ENCODE measurements at places on chromosomes 12 and 14.

- no peak for DNase-seq
Observed at GRCh38 chr14:104103446-104104075, 18.1 kb downstream of the ASPG start.

GRCh38 chr12:11965258-11965910 lies 105.4 kb upstream of the BCL2L14 start:
- DNase-seq: no peak

DNA sequence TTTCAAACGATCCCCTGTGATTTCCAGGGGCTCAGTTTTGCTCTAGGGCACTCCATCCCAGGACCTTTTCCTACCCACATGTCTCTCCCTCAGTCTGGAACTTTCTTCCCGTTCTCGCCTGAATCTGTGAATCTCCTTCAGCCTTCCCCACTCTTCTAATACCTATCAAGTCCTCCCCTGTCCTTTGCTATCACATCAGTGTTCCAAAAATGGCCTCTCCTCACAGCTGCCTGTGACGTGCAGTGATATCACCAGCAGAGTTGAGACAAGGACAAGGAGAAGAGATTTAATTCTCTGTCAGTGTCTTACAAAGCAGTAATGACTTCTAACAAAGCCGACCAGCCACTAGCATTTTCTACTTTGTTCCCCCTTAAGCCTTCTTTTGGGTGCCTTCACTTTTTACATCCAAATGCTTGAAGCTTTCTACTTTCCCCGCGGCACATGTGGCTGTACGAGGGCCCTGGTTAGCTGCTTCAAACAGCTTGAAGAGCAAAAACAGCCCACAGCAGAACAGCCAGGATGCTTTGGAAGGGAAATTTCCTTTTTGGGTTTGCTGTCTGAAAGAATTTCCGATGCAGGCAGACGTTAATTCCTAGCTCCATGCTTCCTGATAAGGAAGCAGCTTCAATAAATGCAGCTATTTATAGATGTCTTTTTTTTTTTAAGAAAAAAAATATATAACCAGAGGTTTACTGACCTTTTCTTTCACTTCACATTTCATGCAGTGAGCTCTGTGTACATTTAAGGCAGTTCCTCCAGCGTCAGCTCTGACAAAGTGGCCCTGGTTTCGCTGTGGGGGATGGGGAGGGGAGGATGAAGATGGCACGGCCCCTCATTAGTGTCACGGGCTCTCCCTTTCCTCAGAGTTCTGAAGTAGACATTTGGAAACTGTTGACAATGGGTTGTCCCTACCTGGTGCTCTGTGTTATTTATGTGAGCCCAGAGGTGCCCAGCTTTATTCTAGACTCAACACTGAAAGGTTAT lies 109.3 kb downstream of the ETV6 start:
- no peak for DNase-seq

DNA sequence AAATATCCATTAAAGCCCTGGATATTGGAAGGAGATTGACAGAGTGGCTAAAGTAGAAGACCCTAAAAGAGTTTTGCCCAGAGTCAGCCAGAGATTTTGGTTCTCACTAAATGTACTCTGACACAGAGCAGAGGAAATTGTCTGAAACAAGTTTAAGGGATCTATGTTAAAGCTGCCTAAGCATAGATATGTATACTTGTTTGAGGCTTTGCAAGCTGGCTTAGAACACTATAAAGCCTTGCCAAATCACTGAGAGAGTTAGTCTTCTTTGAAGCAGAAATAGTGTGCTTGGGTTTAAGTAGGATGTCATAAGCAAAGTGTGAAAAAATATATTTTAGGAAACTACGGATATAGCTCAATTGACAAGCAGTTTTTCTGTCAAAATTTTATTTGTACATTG lies 653.5 kb downstream of the FSCB start:
- no peak for DNase-seq

- DNase-seq: peak; percentile 5
Observed at GRCh38 chr14:75566321-75566720, 12.1 kb upstream of the FLVCR2 start.

DNA sequence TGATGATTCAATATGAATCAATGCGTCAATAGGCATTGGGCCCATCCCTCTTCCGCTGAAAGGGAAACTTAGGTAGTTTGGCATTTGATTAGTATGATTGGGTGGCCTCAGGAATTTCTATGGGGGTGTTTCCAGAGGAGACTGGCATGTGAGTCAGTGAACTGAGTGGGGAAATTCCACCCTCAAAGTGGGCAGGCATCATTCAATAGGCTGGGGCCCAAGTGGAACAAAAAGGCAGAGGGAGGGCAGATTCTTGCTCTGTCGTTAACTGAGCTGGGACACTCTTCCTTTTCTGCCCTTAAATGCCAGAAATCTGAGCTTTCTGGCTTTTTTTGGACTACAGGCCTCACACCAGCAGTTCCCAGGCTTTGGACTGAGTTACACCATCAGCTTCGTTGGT lies 373.5 kb downstream of the RPS29 start:
- DNase-seq: no peak

DNA sequence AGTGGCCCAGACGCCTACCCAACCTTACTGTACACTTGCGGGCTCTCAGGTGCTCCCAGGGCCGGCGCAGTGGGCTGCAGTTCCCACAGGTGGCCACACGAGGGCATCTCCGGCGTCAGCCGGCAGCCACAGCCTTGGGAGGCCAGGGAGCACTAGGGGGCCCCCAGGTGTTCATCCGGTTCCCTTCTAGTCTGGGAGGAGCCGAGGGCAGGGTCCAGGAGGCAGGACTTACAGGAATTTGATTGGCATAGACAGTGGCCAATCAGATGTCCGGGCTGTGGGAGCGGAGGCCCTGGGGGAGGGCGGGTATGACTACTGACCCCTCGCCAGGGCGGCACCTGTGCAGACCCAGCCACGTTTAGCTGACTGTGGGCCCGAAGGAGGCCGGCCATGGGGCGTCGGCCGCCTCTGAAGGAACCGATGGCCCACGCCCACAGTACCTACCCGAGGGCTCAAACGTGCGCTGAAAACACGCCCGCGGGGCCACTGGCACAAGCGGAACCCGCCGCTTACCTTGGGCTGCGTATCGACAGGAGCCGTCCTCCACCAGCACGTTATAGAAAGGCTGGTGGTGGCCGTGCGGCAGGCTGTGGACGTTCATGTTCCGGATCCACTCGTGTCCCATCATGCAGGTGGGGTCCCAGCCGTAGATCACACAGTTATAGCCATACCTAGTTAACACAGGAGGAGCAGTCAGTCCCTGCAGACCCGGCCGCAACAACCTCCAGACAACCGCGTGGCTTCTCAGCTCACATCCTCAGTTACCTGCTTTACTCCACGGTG lies 34.8 kb downstream of the FBXO21 start:
- DNase-seq: peak; percentile 42

- no peak for DNase-seq
Observed at GRCh38 chr12:113587720-113588119, 116.0 kb upstream of the LHX5 start.

DNA sequence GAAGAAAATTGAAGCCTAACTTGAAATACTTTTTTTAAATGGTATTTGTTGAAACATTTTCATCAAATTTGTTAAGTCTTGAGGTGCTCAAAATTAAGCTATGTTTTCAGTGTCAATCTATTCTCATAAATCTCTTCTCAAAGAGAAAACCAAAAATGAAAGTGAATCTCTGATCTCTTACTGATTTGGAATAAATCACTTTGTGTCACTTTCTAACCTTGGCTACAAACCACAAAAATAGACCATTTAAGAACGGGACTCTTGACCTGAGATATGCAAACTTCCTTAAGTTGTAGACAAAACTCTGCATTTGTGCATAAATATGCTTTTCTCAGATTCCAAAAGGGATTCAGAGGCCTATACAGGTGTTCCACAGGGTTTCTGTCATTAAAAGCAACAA lies 192.9 kb downstream of the SEC23A start:
- DNase-seq: no peak

DNA sequence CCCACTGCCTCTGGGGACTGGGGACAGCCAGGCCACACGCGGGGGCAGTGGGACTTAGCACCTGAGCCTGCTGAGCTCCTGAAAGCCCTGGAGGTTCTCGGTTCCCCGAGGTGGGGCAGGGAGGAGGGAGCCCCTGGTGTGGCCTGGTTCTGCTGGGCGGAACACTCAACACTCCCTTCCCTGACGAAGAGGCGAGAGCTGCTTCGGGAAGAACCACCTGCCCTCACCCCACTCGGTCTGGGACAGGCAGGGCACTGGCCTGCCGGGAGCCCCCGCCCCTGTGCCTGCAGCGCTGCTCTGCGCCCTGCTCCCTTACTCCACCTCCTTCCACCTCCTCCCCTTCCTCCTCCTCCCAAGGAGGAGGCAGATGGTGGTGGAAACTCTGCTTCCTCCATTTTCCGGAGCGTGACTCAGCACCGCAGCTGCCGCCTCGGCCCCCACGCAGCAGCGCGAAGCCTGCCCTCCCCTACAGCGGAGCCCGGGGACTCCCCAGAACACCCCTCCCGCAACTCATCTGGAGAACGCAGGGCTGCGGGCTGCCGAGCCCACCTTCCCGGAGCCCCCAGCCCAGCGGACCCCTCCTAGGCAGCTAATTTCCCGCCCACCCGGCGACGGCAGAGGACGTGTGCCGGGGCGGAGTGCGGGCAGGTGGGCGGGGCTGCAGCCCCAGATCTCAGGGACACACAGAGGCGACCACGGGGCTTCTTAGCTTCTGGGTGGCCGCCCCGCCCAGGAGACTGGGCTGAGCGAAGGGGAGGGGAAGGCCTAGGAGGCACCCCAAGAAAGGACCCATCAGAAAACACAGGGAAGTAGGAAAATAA lies 11.7 kb upstream of the INF2 start:
- peak; percentile 48 for DNase-seq

GRCh38 chr12:49954863-49955830 lies 4.6 kb downstream of the AQP2 start:
- DNase-seq: no peak

- no peak for DNase-seq
Observed at GRCh38 chr12:111757361-111758119, 9.2 kb upstream of the ALDH2 start.

DNA sequence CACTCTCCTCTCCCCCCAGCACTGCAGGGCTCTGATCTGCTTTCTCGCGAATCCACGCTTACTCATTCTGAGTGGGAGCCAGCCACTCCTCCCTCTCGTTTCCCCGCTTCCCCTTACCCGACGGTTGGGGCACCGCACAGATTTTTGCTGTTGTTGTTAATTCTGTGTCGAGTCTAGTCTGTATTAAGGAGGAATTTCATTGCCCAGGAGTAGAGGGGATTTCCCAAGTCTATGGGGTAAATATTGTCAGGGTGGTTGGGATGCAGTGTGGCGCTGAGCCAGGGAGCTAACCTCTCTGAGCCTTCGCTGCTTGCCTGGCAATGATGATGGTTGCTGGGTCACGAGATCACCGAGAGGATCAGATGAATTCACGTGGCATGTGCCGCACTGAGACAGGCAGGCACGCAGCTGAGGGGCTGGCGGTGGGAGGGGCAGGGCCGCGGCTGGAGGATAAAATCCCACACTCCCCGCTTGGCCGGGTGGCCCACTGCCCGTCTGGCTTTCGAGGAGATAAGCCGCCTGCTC lies 18.5 kb downstream of the NCOR2 start:
- no peak for DNase-seq

DNA sequence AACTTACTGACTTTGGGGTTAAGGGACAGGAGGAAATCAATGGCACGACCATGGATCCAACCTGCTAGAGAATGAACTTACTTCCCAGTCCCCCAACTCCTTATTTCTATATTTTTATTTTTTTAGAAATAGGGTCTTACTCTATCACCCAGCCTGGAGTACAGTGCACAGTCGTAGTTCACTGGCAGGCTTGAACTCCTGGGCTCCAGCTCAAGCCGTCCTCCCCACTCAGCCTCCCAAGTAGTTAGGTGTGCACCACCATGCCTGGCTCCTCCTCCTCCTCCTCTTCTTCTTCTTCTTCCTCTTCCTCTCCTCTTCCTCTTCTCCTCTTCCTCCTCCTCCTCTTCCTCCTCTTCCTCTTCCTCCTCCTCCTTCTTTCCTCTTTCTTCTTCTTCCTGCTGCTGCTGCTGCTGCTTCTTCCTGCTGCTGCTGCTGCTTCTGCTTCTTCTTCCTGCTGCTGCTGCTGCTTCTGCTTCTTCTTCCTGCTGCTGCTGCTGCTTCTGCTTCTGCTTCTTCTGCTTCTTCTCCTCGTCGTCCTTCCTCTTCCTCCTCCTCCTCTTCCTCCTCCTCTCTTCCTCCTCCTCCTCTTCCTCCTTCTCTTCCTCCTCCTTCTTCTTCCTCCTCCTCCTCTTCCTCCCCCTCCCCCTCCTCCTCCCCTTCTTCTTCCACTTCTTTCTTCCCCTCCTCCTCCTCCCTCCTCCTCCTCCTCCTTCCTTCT lies 390.1 kb upstream of the RGS6 start:
- DNase-seq: no peak

GRCh38 chr12:45339035-45339434 lies 123.1 kb downstream of the ANO6 start:
- DNase-seq: no peak

DNA sequence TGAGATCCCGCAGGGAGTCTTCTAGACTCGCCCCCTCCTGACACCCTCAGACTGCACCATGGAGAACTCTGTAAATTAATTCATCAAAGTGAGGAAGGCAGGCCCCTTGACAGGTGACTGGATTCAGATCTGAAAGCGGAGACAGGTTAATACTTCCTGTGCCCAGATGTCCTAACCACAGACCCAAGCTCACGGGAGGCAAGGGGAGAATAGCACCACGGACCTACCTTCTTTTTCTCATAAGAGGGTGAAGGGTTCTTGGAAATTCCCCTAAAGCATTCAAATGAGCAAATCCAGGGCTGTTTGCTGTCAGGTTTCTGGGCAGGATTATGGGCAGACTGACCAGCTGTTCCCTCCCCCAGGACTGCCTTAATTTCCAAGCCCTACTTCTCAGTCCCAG lies 170.0 kb downstream of the ZFP36L1 start:
- no peak for DNase-seq

- no peak for DNase-seq
Observed at GRCh38 chr12:57181561-57182155, 34.2 kb upstream of the LRP1-AS start.

GRCh38 chr12:9925705-9926393 lies 6.3 kb downstream of the CLEC2A start:
- DNase-seq: no peak

Measured in stimulated activated naive CD4-positive, alpha-beta T cell (primary cell).